ENCODE measurements at places on chromosomes 16 and 17. TPM values are rescaled to one million over a fixed set of nuclear protein-coding genes. Genes with fewer than 3 reads are reported as not detected.
A peak's percentile ranks its signal among the peaks of the same experiment; 100 is the strongest.

EEF2K gene
- total RNA-seq = 19.6 TPM

MRPL38 gene
- 118 TPM for total RNA-seq

- H3K27ac ChIP-seq = no peak overlapping the region
- peak overlapping the region; percentile 96 for H3K4me3 ChIP-seq
- no peak for DNase-seq
- H3K36me3 ChIP-seq = peaks cover 6% of the 10 kb centered on the region
Observed at GRCh38 chr16:75566758-75567255, 628 bp downstream of the GABARAPL2 start.

LRRC75A gene
- 9.4 TPM for total RNA-seq

SDR42E2 gene
- not detected for total RNA-seq

- DNase-seq = peak; percentile 92
- peak overlapping the region; percentile 73 for H3K4me3 ChIP-seq
- H3K36me3 ChIP-seq = no peaks in the 10 kb centered on the region
- H3K27ac ChIP-seq = no peak overlapping the region
- H3K4me1 ChIP-seq = no peaks in the 10 kb centered on the region
Observed at GRCh38 chr17:8109661-8110455, 8.5 kb downstream of the ALOXE3 start.

FNDC8 gene
- not detected for total RNA-seq

DNA sequence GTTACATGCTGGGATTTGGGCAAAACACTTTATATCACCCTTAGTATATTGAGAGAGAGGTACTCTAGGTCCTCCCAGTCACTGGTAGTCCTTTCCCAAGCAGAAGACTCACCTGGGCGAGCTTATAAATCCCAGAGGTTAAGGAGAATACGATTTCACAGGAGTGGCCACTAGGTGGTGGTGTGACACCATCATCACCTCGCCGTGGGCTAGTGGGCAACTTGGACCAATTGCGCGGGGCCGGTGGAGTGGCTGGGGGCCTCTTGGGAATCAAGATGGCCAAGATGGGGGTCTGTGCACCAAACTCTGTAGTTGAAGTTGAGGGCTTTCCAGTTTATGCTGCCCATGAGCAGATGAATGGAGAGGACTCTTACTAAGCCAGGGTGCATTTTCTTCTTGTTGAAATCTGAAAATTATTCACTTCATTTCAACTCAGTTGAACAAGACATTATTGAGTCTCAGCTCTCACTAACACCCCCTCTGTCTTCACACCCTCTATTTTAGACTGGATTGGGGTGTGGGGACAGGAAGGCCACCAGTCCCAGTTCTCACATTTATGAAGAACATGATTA, 38.2 kb upstream of the PIRT start:
- H3K4me1 ChIP-seq = no peaks in the 10 kb centered on the region
- H3K27me3 ChIP-seq = no peaks in the 10 kb centered on the region
- H3K36me3 ChIP-seq = no peaks in the 10 kb centered on the region
- no peak overlapping the region for H3K27ac ChIP-seq
- H3K4me3 ChIP-seq = no peak overlapping the region

DNA sequence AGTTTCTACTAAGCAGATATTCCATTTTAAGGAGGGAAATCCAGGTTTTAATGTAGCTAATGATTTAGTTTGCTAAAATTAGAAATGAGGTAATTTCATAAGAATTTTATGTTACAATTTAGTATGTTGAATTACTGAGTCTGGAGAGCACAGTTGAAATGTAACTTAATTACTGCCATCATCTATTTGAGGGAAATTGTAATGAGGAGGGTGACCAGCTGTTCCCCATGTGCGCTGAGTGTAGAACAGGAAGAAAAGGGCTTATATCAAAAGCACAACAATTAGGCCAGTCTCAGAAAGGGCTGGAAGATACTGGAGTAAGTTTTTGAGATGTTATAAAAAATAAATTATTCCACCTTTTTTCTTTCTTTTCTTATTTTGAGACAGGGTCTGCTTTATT, 735.1 kb upstream of the GOT2 start:
- no peak for DNase-seq
- H3K36me3 ChIP-seq = no peaks in the 10 kb centered on the region
- no peak overlapping the region for H3K27ac ChIP-seq
- no peaks in the 10 kb centered on the region for H3K4me1 ChIP-seq
- no peaks in the 10 kb centered on the region for H3K27me3 ChIP-seq

DNA sequence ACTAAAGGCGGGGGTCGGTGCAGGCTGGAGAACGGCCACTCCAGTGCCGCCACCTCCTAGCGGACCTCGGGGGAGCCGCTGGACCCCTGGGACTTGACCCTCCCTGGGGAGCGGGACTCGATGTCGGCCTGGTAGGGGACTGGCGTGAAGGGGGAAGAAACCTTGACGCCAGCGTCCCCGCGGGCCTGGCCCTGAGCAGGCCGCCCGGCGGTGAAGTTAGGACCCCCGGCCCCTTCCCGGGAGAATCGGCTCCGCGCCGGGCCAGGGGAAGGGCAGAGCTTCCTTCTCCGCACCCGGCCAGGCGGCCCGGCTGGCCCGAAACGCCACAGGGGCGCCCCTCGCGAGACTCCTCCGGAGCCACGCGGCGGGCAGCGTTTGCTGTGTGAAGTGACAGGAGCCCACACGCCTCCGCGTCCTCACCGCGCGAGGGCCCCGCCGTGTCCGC, 389 bp downstream of the DUS1L start:
- peaks cover 3% of the 10 kb centered on the region for H3K36me3 ChIP-seq
- no peak for DNase-seq
- no peak overlapping the region for H3K27ac ChIP-seq
- H3K27me3 ChIP-seq = no peaks in the 10 kb centered on the region
- H3K4me1 ChIP-seq = no peaks in the 10 kb centered on the region
- H3K4me3 ChIP-seq = peak overlapping the region; percentile 70
